DMS153 (cell line): ENCODE measurements at places on chromosomes 2 and 18.

DNA sequence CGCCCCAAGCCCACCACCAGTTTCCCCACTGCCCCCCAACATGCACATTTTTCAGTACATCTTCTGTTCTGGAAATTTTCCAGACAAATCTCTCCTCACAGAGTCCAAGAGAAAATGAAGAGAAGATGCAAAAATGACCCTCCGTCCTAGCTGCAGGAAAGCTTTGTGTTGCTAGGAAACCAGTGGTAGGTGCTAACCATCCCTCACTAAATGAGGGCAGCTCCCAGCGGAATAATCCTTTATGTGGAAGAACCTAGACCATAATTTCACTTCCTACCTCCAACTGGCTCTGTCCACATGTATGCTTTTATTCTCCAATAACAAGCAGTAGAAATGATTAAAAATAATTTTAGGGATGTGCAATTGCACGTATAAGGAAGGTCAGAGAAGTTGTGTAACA is 311.9 kb upstream of the EPHA4 start:
- DNase-seq, result no peak

- DNase-seq, result no peak
These were observed 18.0 kb downstream of the MALL start for GRCh38 chr2:110097506-110098220.

- DNase-seq, result no peak
These were observed 53.0 kb downstream of the EIPR1 start for GRCh38 chr2:3324404-3325281.

- no peak for DNase-seq
These were observed 232.3 kb downstream of the HAUS1 start for GRCh38 chr18:46336278-46337111.

- no peak for DNase-seq
These were observed 128.5 kb upstream of the LRP1B start for GRCh38 chr2:142259356-142259755.

DNA sequence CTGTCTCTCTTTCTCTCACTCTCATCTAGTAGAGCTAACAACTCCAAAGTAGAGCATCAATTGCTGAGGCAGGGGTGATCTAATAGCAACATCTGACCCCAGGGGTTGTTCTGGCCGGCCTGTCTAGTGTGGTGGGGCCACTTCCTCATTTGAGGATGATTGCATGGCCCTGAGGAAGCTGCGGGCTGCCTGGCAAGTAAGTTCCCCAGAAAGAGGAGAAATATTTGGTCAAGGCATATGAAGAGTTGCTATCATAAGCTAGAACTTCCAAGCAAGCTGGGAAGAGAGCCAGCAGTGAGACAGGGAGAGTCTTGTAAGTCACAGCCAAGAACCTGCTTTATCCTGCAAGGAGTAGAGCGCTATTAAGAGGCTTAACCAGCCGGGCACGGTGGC is 50.8 kb upstream of the TMEM87B start:
- no peak for DNase-seq

DNA sequence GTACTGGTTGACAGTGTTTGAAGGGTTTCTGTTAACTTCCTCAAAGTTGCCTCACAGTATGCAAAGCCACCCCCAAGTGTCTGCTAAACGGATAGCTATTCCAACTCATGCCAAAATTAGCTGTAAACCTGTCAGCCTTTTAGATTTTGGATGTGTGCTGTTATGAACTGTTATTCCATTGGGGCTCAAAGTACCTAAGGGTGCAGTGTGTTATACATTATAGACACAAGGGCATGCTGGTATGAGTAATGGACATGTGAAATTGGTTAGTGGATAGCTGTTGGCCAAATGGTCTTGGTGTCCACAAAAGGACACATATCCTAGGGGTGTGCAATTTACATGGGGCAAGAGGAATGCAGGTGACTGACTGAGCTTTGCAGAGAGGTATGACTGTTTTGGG is 33.7 kb upstream of the CCBE1 start:
- no peak for DNase-seq

DNA sequence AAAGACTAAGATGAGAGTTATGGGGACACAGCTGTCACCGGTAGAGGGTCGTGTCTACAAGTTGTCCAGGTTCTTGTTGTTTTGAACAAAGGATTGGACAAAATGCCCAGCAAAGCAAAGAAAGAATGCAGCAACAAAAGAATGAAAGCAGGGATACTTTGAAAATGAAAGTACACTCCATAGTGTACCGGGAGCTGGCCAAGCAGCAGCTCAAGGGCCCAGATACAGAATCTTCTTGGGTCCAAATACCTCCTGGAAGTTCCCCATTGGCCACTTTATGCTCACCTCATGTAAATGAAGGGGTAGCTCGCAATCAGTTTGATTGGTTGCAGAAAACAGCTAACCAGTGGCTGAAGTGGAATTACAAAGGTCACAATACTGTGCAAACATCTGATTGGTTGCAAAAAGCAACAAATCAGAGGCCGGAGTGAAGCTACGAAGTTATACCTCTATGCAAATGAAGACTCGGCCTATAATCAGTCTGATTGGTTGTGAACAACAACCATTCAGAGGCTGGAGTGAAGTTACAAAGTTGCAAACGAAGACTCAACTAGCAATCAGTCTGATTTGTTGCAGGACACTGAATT is 474.9 kb upstream of the TMEFF2 start:
- DNase-seq, result no peak

DNA sequence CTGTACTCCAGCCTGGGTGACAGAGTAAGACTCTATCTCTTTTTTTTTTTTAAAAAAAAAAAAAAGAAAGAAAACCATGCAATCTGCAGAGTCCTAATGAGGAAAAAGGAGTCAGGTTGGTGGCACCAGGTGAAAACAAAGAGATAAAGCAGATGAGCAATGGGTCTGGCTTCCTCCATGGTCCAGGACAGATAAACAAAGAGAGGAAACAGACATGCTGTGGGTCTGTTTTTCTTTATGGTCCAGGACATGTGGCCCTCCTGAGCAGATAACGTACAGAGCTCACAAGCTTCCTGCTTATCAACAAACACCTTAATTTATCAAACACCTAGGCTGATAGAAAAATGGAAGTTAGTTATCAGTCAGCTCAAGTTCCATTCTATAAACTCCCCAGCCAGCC is 24.4 kb upstream of the TUBB6 start:
- DNase-seq, result no peak

- DNase-seq, result no peak
These were observed 30.1 kb upstream of the MARCO start for GRCh38 chr2:118911936-118912335.

- DNase-seq, result no peak
These were observed 198.5 kb downstream of the FHOD3 start for GRCh38 chr18:36496022-36496421.

DNA sequence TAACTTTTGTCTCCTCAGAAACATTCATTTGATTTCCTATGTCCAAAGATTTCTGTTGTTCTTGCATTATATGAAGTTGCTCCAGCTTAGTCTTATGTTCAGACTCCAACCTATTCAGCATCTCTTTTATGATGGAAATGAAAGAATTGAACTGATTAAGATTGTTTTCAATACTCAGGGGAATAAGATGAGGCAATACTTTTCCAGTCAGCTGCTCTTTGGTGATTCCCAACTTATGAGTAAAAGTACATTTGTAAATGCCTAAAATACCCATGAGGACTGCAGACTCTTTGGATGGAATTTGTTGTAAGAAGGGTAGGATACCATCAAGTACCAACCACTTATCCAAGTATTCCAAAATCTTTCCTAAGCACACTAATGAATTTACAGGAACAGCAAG is 39.8 kb downstream of the TRAK2 start:
- no peak for DNase-seq

DNA sequence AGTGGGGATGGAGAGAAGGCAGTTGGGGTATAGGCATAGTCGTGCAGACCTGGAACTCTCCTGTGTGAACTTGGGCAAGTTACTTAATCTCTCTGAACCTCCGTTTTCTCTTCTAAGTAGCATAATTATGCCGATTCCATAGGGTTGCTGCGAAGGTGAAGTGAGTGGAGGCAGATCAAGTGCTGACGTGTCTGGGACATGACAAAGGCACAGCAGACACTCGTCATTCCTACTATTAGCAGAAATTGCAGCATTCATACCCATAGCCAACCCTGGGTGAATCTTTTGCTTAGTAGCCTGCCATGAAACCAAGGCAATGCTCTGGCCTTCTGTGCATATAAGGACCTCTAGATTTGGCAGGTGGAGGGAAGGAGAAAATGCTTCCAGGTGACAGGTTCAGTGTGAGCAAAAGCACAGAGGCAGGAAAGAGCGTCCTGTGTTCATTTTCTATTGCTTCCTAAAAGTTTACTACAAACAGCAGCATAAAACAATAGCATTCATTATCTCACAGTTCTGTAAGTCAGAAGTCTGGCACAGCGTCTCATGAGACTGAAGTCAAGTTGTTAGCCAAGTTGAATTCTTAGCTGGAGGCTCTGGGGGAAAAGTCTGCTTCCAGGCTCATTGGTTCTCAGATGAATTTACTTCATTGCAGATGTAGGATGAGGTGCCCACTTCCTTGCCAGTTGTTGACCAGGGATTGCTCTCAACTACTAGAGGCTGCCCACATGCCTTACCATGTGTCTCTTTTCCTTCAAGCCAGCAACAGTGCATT is 77.8 kb downstream of the CTIF start:
- DNase-seq, result no peak

- DNase-seq, result no peak
These were observed 1009.6 kb upstream of the DDX18 start for GRCh38 chr2:116804901-116805300.
